Fibroblast of skin of left quadriceps (primary cell): ENCODE measurements at places on chromosomes 4 and X.

DNA sequence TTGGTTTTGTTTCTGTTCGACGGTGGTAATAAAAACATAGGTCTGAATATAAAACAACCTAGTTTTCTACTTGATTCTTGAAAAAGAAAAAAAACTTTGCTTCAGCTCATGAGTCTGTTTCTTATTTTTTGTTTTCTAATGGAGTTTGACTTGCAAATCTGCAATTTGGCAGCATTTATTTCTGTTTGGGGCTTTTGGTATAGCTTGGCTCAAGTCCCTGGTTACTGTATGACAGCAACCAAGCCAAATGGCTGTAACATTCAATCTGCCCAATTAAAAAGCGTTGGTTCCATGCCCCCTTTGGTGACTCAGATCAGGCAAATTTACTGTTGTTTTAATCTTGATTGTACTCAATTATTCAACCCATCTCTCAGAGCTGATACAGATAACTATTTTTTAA, 263.4 kb downstream of the GRIA3 start:
- no peak for DNase-seq

- no peak for DNase-seq
Measured at GRCh38 chrX:2709556-2709955, 18.5 kb downstream of the CD99 start.

DNA sequence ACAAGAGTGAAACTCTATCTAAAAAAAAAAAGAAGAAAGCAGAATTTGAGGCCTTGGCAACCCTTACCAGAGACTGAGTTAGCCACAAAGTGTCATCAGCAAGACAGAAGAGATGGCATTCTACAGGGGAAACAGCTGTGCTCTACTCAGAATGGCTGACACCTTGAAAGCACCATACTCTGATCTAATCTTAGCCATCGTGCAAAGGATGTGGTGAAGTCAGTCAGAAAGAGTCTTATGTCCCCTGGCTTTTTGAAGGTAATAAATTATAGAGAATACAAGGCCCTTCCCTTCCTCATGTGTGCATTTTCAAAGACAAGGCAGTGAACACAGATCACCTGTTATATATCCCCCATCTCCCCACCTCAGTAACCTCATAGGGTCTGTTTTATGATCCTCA, 13.2 kb downstream of the CLNK start:
- DNase-seq: no peak

DNA sequence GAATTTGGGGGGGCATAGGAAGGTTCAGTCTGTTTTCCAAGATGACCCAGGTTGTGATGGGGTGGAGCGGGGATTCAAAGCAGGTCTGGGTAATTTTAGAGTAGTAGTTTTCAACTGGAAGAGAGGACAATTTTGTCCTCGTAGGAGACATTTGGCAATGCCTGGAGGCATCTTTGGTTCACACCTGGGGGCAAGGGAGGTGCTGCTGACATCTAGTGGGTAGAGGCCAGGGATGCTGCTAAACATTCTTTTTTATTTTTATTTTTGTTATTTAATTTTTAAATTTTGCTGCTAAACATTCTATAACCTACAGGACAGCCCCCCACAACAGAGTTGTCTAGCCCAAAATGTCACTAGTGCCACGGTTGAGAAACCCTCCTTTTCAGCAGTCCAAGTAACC, 1.9 kb downstream of the RAB9A start:
- no peak for DNase-seq

- no peak for DNase-seq
Measured at GRCh38 chr4:151198748-151199147, 78.2 kb upstream of the PRSS48 start.

DNA sequence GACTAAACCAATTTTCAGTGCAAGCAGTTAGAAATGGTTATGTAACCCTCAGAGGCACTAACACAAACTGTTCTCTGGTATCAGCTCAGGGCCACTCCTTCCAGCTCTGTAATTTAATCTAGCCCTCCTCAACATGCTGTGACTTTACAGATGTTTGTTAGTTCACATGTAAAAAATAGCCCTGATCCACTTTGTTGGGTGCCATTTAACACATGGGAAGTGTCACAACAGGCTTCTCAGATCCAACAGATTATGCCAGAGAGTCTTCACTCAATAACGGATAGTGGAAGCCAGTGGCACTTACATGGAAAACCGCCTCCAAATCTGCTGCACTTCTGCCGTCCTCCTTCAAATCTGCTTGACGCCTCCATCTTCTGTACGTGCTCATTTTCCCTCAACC, 51.6 kb downstream of the ATP8A1 start:
- DNase-seq: no peak

- no peak for DNase-seq
Measured at GRCh38 chr4:167114416-167114971, 119.8 kb downstream of the SPOCK3 start.

GRCh38 chrX:48613502-48614160, 16.3 kb downstream of the WDR13 start:
- DNase-seq: no peak

- no peak for DNase-seq
Measured at GRCh38 chr4:6929339-6929811, 19.7 kb downstream of the TBC1D14 start.

GRCh38 chr4:71941001-71941400, 90.8 kb upstream of the NPFFR2 start:
- DNase-seq: no peak

DNA sequence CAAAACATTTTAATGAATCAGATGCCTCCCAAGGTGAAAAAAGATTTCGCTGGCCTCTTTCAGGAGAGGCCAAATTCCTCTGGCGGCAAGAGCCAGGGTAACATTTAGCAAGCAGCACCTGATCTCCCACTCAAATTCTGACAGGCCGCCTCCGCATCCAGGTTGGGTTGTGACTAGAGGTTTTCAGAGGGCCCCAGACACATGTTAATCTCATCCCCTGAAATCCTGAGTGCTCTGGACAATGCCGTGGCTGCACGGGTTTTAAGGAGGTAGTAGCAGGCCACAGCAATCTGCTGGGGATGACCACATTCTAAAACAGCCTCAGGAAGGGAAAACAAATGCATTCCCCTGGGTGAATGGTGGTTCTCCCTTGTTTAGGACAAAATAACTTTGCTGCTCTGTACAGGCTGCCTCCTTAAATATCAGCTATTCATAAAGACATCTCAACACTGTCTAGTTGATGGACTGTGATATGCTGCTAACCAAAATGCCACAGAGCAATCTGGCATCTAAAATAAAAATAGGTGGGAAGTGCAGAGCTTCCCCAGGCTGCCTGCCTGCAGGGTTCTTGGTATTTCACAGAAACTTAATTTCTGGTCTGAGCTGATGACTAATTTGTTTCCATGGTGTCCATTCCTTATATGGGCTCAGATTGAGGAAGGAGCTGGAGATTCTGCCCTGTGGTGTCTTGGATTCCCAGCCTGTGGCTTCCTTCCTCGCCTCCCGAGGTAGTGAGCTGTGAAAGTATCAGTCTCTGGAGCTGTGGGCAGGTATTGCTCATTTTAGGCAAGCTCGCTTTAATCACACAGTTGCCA, 202.0 kb downstream of the DCLK2 start:
- DNase-seq: peak; percentile 88

- DNase-seq: no peak
Measured at GRCh38 chr4:26185436-26185835, 135.4 kb upstream of the RBPJ start.

GRCh38 chr4:186172546-186172945, 18.8 kb upstream of the CYP4V2 start:
- no peak for DNase-seq

DNA sequence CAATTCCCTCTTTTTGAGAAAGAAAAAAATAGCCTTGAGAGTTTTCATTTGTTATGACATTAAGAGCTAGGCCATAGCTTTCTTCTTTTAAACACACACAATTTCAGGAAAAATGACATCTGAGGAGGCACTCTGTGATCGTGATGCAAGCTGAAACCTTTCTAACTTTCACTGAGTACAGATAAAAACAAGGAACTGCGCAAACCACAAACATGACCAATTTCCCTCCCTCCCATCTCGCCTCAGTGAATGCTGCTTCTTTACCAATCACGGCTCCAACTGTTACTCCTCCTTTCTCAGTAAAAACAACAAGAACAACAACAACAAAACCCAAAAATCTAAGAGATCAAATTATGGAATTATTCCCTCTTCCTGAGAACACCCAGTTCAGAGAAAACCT, 626.8 kb downstream of the TLL1 start:
- no peak for DNase-seq

GRCh38 chr4:98199247-98199646, 56.0 kb upstream of the STPG2 start:
- DNase-seq: no peak
